ENCODE measurements at places on chromosomes 2 and 18. TPM values are rescaled to one million over a fixed set of nuclear protein-coding genes. Genes with fewer than 3 reads are reported as not detected.

The IL37 gene
- total RNA-seq = not detected

- DNase-seq = no peak
Measured at GRCh38 chr2:67251741-67252140, 145.4 kb upstream of the ETAA1 start.

DNA sequence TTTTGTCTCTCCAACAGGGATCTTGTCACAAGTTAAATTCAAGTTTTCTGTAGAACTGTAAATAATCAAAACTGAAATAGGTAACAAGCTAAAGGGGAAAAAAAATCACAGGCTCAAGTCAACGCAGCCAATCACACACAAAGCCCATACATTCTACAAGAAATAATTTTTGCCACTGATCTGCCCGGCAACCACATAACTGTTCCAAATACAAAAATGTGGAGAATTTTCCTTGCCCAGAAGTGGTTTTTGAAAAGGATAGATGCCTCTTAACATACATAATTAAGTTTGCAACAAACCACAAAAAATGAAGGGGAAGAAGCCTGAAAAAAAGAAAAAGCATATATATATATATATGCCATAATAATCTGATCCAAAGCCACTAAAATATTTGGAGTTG lies 60.3 kb downstream of the FARSB start:
- DNase-seq = no peak

GRCh38 chr18:78144669-78145068 lies 834.9 kb upstream of the SALL3 start:
- DNase-seq = no peak

DNA sequence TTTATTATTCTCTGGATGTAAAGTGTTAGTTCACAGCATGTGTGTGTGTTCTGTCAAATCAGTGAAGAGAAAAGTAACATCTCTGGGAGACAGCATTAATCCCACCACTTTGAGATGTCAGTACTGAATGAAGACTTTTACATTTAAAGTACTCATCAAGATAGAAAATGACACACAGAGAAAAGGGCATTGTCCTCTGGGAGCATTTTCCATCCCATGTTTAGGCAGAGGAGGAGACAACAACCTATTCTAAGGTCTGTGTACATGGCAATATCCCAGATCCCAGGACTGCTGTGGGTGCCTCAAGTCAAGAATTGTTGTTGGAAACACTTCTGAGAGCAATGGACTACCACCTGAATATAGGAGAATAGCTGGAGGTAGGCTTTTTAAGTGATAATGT lies 201.5 kb downstream of the PPP1R1C start:
- DNase-seq = no peak

GRCh38 chr2:219182331-219183150 lies 4.5 kb downstream of the RETREG2 start:
- no peak for DNase-seq

DNA sequence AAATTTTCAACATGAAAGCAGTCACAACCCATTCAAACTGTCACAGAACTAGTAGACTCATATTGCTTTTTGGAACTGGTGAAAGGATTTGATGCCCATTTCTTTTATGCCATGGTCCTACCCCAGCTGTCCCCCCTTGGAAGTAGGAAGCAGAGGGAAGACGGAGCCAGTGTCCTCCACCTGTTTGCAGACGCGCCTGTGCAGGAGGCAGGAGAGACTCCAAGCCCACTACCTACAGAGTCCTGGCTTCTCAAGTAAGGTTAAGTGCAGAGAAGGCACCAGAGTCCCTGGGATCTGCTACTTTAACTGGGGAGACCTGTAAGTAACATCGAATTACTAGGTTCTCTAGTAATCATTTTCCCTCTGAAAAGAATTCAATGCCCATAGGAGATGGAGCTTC lies 32.7 kb upstream of the DNMT3A start:
- DNase-seq = no peak

The MIB1 gene
- 66.4 TPM for total RNA-seq

DNA sequence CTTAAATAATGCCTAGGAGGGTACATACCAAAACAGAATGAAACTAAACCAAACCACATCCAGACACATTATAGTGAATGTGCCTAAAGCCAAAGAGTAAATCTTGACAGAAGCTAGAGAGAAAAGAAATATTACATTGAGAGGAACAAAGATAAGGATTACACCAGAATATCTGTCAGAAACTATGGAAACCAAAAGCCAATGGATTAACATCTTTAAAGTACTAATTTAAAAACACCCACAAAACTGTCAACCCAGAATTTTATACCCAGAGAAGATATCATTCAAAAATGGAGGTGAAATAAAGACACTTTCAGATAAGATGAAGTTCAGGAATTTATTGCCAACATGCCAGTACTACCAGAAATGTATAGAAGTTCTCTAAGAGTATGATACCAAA lies 198.5 kb upstream of the ZEB2 start:
- DNase-seq = no peak

The GALNT5 gene
- total RNA-seq = 0.11 TPM

The MAL gene
- total RNA-seq = not detected

DNA sequence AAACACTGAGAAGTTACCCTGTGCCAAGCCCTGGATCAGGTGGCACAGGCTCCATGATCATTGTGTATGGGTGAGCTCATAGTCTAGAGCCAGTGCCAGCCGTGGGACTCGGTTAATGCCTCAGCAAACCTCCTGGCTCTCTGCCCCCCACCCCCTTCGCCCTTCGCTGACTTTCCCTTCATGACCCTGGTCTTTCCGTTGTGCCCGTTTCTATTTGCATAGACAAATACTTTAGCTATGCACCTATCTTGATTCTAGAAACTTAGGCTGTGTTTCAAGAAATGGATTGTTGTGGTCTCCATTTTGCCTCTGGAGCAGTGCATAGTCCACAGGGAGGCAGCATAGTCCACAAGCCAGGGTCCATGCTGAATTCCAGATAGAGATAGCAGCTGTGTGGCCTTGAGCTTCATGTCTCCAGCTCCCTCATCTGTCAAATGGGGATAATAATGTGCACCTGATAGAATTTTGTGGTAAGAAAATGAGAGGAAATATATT lies 44.8 kb upstream of the KDM3A start:
- DNase-seq = peak; percentile 55

DNA sequence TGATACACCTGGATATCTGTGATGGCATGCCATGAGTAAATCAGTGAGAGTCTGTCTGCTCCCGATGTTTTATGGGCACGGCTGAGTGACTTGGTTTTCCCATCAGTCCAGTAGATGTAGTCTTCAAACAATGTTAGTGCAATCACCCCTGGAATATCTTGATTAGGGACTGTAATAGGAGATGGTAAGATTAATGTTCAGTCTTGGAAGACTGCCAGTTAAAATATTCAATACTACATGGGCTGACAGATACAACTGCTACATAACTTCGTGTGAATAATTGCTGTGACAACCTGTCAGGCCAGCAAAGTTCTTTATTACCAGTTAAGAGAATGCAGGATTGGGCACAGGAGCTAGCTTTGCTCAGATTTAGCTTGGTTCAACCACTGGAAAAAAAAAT lies 1673.3 kb downstream of the LRP1B start:
- no peak for DNase-seq

- DNase-seq = no peak
Measured at GRCh38 chr2:150466741-150467620, 20.5 kb downstream of the RND3 start.

DNA sequence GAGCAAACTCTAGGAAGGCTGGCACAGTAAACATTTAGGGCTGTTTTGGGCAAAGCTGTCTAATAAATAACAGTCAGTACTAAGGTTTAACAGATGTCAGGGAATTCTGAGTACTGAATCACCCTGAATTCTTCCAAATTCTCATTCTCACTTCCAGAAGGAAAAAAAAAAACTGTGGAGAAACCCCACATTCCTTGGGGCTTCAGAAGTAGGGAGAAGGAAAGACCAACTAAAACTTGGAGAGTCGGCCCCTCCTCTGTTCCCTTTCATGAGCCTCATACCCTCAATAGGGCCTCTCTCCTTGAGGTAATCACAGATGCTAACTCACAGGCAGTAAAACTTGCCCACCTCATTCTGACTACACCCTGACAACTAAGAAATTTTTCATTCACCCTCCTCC lies 62.1 kb downstream of the CCDC148 start:
- no peak for DNase-seq

GRCh38 chr2:219112651-219113338 lies 47.8 kb downstream of the NHEJ1 start:
- no peak for DNase-seq

- no peak for DNase-seq
Measured at GRCh38 chr2:21270708-21271122, 146.9 kb downstream of the TDRD15 start.

The DNAH6 gene
- 2.0 TPM for total RNA-seq

DNA sequence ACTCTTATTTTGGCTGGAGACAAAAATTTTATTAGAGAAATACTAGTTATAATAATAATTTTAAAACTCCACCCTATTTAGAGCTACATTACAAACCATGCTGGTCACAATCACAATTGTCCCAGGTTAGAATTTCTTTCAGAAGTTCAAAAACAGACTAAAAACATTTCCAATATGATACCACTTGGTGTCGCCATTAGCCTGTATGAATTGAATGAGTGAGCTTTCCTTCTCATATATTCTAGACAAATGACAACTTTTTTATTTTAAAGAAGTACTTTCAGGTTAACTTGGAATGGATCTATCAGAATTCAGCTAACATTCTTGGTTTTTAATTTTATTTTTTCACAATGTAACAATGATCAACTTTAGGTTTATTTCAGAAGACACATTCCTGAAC lies 48.0 kb downstream of the SERPINB8 start:
- no peak for DNase-seq

The DSC2 gene
- 54.9 TPM for total RNA-seq

DNA sequence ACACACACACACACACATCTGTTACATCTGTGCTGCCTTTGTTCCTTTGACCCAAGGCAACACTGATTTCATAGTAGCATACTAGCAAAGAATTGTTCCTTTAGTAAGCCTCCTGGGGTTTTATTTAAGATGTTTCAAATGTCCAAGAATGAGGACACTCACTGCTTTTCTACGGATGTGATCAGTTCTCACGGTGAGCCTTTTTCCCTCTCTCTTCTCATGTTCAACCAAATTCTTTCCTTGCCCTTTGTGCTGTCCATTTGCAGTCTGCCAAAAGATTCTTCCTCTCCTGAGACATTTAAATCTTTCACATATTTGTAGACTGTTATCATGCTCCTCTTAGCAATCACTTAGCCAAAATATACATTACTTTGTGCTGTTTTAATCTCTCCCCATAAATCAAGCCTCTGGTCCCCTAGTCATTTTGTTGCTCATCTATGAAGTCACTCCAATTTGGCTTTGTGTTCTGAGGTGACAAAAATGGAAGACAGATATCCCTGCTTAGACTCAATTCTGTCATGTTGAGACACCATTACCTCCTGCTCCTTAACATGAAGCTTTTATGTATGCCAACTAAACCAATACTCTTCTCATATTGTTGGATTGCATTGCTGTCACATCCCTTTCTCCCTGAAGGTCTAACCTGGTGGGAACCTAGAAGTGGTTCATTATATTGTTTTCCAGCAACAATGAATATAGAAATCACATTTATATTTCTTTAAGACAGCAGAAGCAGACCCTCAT lies 1605.3 kb upstream of the ACVR2A start:
- DNase-seq = no peak

Data from endodermal cell (in vitro differentiated cells).